SHP77 (cell line): ENCODE measurements at places on chromosomes 11 and 22.

- DNase-seq, result no peak
Observed at GRCh38 chr11:121754598-121754997, 301.8 kb upstream of the SORL1-AS1 start.

DNA sequence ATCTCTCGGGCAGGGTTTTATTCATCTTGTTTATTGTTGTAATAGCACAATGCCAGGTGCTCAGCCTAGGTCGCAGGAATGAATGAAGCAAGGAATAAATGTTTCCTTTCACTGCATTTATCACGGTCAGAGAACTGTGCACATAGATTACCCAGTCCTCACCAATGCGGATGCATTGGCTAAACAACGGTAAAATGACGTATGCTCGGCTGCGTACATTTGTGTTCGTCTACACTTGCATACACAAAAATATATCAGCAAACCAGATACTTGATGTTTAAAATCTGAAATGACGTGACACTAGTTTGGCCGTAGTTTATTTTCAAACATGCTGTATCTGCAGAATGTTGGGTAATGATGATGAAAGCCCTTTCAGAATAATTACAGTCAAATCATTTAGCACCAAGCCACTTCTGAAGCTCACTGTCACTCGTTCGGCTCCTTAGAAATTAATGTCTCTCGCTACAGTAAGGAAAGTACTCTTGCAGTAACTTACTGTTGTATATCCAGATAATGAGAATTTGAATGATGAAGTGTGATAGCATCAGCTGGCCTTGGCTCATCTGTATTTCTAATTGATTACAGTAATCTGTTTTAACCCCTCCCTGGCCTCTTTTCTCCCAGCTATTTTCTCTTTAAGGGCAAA lies 268.9 kb downstream of the LRRC4C start:
- DNase-seq, result no peak

- DNase-seq, result no peak
Observed at GRCh38 chr11:128603752-128604414, 16.5 kb upstream of the ETS1 start.

DNA sequence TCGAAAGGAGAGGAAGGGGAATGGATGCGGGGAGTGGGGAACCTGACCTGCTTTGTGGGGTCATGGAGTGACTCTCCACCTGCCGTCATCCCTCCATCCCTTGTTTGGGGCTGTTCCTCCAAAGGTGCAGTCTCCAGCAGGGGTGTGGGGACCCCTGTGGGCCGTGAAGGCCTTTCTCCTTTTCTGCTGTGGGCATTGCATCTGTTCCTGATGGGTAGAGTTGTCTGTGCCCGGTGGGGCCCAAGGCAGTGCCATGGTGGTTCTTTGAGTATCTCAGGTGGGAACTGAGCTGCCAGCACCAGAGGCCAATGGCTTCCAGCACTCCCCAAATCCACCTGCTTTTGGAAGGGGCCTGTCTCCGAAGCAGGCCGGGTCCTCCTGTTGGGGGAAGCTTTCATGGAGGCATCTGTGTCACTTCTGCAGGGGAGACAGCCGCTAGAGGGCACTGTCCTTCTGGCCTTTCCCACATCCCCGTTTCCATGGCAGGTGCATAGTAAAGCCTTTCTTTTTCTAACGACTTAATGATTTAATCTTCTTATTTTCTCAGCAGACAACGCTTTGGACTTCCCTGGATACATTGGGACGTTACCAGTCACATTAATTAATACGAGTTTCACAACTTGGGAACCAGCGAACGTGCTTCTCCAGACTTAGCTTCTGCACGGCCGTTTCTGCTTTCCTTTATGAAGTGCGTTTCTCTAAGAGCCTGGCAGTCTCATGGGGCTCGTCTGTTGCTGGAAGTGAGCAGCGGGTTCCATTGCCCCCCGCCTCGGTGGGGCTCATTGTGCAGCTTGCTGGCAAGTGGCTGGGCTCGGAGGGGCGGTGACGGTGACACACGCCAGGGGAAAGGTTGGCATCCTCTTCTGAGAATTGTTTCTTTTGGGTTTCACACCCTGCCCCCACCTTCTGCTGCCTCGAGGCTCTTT lies 57.1 kb downstream of the PARVB start:
- peak; percentile 67 for DNase-seq

- no peak for DNase-seq
Observed at GRCh38 chr11:124346311-124346955, 26.4 kb upstream of the OR8D2 start.

DNA sequence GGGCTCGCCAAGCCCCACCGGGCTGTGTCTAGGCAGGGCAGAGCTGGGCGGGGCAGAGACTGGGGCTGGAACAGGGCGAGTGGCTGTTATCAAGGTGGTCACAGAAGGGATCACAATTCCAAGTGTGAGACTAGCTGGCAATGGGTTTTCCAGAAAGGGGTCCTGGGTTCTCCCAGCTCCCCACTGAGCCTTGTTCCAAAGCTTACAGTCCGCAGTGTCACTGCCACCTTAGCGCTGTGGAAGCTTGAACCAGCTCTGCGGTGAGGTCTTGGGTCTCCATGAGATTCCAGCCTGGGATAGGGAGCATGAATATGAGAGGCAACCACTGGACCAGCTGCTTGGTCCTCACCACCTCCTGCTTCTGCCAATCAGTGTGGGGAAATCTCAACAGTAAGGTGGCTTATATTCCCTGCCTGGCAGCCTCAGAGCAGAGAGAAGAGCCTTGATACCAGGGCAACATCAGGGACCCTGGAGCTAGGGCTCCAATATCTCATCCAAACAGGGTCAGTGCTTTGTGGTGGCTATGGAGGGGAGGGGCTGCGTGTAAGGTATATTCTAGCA lies 831 bp downstream of the CD44 start:
- no peak for DNase-seq

- DNase-seq, result no peak
Observed at GRCh38 chr22:27131346-27131745, 474.0 kb downstream of the MIAT start.

DNA sequence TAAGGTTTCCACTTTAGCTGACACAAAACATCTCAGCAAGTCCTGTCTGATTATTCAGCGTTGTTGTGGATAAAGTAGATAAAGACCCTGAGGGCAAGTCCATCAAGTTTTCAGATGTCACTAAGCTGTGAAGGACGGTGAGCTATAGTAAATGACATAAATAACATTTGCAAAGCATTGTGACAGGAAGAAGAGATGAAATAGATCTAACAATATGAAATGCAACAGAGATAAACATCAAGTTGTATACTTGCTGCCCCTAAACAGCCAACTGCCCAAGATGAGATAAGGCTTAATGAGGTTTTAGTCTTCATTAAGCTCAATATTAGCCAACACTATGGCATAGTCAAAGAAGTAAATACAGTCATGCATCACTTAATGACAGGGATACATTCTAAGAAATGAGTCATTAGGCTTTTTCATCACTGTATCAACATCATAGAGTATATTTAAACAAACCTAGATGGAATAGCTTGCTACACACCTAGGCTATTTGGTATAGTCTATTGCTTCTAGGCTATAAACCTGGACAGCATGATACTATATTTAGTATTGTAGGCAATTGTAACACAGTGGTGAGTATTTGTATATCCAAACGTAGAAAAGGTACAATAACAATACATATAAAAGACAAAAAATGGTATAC lies 625.1 kb upstream of the ANO5 start:
- no peak for DNase-seq

- DNase-seq, result no peak
Observed at GRCh38 chr22:36198536-36198935, 3.1 kb downstream of the APOL4 start.

- DNase-seq, result no peak
Observed at GRCh38 chr22:17606496-17606895, 22.1 kb downstream of the ATP6V1E1 start.

DNA sequence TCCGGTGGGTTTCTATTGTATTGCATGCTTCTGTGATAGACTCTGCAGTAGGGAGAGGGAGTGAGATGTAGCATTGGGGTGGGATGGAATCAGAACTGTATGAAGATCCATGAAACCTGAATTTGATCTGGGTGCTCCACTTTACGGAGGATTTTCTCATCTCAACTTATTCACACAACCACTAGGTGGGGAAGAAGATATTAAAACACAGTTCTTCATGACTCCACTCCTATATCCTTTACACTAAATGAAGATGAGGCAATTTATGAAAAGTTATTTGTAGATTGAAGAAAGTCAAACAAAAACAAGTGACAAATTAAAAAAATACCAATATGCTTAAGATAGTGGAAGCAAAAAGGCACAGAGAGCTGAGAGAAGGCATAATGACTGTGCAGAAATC lies 92.6 kb upstream of the PDGFD start:
- DNase-seq, result no peak

- DNase-seq, result no peak
Observed at GRCh38 chr11:44936951-44937543, 13.6 kb downstream of the TP53I11 start.

DNA sequence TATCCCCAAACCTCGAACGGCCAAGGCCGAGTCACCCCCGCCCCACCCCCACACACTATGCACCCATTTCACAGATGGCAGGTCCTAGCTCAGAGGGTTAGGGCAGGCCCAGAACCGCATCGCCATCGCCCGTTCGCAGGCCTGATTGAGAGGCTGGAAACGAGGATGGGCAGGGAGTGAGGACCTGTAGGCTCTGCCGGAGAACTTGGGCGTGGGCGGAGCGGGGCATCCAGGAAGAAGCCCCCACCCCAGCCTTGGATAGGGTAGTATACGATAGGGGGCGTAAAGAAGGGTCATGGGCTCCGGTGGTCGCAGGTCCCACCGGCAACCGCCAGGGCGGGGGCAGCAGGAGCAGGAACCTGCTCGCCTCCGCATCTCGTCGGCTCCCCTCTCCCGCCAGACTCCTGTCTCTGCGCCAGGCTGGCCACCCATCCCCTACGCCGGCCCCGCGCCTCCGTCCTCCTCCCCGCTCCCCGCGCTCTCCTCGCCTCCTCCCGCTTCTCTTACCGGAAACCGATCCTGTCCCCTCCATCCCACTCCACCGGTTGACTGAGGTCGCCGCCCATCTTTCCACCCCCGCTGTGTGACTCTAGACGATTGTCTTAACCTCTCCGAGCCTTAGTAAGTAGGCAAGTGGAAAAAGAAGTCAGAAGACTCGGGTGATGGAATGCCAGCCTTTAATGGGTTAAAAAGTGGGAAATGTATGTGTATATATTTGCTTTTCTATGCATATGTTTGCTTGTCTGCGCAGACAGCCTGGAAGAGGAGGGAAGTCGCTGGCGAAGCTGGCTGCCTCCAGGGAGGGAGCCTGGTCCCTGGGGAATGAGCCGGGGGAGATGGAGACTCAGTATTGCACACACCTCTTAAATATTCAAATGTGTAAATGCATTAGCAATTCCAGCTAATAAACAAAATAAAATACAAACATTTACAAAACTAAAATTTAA lies 52.8 kb downstream of the CYTH4 start:
- DNase-seq, result no peak

- DNase-seq, result no peak
Observed at GRCh38 chr11:44417731-44418455, 108.0 kb upstream of the ALX4 start.

GRCh38 chr22:19890502-19891316 lies 36.0 kb upstream of the GNB1L start:
- DNase-seq, result peak; percentile 54

- no peak for DNase-seq
Observed at GRCh38 chr11:119317592-119318239, 786 bp upstream of the MCAM start.

DNA sequence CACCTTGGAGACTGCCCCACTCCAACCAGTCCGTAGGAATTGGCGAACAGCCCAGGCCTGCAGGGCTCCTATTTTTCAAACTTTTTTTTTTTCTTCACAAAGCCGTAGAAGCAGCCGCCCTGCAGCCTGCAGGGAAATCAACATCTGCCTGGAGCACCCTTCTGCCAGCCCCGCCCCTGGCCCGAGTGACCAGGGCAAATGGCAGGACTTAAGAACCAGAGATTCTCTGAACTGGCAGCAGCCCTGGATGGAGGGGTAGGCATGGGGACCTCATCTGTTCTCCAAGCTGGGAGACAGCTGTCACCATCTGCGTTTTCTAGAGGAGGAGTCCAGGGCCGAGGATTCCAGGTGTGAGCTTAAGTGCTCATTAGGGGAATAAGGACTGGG lies 5.6 kb downstream of the SCN2B start:
- DNase-seq, result no peak

DNA sequence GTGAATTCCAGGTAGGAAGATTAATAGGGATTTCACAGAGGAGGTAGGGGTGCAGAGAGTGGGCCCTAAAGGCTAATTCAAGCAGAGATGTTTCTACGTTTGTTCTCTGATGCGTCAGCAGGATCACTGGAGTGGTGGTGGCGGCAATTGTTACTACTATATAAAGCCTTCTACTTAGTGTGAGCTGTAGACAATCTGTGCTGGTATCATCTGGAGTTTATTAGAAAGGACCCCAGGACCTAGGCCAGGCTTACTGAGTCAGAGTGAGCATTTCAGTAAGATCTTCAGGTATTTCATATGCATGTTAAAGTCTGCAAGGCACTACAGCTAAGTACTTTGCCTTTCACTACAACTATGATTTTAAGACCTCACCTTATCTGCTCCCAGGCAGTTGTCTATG lies 59.5 kb downstream of the USP35 start:
- DNase-seq, result no peak

- DNase-seq, result no peak
Observed at GRCh38 chr22:17787716-17788330, 13.6 kb upstream of the BID start.

DNA sequence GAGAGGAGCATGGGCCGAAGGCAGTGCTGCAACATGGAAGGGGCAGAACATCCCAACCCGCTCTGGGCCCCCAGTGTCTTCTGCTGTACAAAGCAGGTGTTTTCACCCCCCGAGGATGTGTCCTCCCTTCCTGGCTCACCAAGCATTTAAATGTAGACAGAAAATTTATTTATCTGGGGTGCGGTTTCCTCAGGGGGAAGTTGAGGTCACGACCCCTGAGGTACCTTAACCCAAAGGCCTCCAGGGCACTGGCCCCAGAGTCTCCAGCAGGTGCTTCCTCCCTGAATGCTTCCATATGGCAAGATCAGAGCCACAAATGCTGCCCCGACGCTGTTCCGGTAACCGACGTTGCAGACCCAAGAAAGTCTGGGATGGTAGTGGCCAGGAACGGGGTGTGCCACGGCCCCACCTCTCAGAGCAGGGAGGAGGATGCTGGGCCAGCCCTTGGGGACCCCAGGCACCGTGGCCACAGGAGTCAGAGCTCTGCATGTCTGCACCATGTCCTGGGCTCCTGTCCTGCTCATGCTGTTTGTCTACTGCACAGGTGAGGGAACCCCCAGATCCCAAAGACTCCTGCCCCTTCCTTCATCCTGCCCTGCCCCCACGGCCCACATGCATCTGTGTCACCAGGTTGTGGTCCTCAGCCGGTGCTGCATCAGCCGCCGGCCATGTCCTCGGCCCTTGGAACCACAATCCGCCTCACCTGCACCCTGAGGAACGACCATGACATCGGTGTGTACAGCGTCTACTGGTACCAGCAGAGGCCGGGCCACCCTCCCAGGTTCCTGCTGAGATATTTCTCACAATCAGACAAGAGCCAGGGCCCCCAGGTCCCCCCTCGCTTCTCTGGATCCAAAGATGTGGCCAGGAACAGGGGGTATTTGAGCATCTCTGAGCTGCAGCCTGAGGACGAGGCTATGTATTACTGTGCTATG lies at the start of gene VPREB1:
Gene VPREB1 (plus strand): TSS at position 471 of the 935 bp plus-strand sequence. CDS start 28 bp downstream, at position 499.
- no peak for DNase-seq

- no peak for DNase-seq
Observed at GRCh38 chr22:22687638-22688500, 43.5 kb downstream of the GGTLC2 start.
